ELR (cell line): ENCODE measurements at places on chromosomes 2 and 18.

- DNase-seq = no peak
These were observed 17.0 kb upstream of the DIPK1C start for GRCh38 chr18:74473976-74474640.

GRCh38 chr2:46434851-46435273 lies 44.5 kb upstream of the TMEM247 start:
- DNase-seq = no peak

DNA sequence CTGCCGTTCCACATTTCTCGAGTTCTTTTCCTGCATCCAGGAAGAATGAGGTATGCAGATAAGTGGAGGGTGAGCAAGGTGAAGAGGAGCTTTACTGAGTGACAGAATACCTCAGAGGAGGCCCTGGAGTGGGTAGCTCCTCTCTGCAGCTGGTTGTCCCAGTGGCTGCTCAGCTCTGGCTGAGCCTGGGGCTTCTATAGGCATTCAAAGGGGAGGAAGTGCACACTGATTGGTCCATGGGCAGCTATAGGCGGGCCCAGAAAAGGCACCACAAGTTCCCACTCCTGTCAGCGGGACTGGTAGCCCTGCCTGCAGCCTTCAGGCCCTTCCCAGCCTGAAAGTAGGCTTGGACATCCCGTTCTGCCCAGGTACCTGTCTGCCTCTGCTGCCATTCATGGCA lies 94.7 kb downstream of the DOK6 start:
- DNase-seq = no peak

DNA sequence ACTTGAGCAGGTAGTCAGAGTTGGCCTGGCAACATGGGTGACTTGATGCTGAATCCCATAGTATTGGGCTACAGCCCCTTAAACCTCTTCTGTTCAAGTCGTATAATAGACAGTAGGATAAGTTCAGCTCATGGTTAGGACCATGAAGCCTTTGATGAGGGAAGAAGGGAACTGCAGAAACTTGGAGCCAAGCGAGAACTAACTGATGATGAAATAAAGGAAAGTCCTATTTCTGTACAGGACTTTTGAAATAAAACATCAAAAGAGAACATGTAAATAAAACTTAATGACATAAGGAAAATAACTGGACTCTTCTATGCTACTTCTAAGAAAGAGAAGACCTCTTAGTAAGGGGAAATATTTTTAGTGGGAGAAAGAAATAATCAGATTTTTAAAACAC lies 51.2 kb upstream of the UGP2 start:
- peak; percentile 15 for DNase-seq

DNA sequence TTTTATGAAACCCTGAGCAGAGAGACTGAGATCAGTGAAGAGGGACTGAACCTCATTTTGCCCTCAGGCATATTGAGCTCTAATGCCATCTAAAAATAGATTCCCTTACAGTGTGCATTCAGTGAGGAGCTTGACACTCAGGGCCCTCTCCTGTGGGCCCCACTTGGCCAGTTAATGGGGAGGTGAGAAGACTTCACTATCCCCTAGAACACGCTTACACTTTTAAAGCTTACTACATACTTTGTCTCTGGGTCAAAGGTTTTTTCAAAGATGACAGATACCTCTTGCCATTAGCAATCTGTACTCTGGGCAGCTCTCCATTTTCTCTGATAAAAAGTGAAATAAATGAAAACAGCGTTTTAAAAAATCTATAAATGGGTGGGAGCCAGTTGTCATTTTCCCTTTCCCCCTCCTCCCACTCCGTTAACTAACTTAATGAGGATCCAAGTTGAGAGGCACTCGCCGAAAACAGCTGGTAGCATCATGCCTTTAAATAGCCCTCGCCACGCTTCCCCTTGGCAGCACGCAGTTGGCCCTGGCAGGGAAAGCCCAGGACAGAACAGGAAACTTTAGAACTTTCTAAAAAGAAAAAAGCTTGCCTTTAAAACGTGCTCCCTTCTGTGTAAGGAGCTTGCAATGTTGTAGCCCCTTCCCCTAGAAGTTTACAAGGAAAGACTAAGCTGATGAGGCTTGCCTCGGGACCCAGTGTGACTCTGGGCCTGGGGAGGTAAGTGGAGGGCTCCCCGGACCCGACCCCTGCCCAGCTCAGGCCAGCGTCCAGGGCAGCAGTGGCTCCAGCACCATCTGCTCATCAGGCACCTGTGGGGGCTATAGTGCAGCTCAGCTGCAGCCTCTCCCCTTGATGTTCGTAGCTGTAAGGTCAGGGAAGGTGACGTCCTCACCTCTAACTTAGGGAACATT lies 58.8 kb upstream of the FOSL2 start:
- DNase-seq = no peak

- DNase-seq = no peak
These were observed 179.4 kb upstream of the AGAP1 start for GRCh38 chr2:235314371-235314930.

- DNase-seq = no peak
These were observed 5.3 kb downstream of the PLEKHH2 start for GRCh38 chr2:43642363-43642762.

GRCh38 chr2:18473241-18474181 lies 86.9 kb downstream of the RDH14 start:
- DNase-seq = peak; percentile 87

- no peak for DNase-seq
These were observed 37.8 kb downstream of the RDH14 start for GRCh38 chr2:18522484-18523146.

DNA sequence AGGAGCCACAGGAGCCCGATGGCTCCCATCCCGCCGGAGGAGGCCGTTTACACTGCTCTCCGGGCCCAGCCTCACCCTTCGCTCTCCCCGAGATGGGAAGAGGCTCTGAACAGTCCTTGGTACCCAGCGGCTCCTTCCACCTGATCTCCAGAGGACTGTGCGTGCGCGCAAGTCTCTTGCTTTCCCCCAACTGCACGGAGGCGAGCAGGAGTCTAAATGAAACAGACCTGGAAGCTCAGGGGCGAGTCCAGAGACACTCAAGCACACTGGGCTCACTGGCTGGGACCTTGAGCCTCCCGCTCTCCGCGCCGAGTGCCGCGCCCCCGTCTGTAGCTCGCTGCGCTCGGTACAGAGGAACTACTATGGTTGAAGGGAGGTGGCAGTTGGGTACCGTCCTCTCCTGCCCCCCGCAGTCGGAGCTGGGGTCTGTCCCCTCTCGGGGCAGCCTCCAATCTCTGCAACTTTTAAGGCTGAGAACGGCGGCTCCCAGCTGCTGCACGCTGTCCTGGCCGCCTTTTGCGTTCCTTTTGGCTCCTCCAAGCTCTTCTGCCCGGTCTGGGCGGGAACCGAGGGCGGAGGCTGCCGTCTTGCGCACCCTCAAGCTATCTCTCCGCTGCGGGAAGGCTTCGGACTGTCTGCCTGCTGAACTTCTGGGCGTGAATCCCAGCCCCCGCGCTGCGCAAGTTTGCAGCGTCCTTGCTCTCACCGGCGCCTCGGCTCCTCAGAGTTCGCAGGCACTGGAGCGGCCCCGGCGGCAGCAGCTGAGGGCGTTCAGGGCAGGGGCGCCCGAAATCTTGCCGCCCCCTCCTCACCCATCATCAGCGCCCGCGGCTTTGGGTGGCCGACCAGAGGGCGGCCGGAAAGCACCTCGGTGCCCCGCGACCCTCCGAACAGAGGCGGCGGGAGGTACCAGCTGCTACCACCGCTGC lies 491 bp downstream of the ALK start:
- peak; percentile 3 for DNase-seq

DNA sequence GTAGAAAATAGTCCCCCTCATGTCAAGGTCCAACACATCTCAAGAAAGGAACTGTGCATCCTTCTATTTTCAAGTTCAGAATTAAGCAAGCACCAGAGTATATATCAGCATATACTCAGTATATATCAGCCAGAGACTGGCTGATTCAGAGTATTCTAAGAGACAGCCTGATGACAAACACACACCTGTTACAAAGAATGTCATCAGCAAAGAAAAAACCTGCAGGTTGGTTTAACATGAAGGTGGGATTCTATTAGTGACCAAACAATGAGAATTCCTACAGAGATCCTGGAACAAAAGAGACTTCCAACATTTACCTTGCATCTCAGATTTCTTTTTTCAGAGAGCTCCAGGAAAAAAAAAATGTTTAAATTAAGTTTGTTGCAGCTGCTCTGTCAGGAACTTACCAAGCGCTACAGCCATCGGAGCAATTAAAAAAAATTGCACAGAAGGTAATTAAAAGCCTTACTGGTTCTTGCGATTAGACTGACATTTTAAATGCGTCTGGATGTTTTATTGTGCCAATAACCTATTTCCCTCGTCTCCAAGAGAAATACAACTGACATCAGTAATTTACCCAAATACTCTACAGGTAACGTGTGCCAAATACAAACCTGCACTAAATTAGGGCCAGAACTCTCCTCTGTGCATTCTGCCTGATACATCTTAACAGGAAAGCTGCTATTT lies 218.1 kb downstream of the HNMT start:
- DNase-seq = no peak

DNA sequence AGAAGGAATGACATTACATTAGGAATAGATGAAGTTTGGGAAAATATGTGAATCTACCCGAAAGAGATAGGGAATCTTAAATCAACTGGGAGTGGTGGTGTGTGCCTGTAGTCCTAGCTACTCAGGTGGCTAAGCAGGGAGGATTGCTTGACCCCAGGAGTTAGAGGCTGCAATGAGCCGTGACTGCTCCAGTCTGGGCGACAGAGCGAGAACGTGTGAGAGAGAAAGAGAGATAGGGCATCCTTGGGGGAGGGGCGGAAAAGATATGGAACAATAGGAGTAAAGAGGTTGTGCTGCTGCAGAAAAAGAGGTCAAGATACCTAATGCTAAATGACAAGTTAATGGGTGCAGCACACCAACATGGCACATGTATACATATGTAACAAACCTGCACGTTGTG lies 47.1 kb upstream of the ADAM23 start:
- no peak for DNase-seq

- no peak for DNase-seq
These were observed 372.2 kb downstream of the INSIG2 start for GRCh38 chr2:118460425-118460824.

- no peak for DNase-seq
These were observed 674.3 kb upstream of the NRXN1 start for GRCh38 chr2:51706220-51706619.
